ENCODE measurements at places on chromosomes 2 and 18.

DNA sequence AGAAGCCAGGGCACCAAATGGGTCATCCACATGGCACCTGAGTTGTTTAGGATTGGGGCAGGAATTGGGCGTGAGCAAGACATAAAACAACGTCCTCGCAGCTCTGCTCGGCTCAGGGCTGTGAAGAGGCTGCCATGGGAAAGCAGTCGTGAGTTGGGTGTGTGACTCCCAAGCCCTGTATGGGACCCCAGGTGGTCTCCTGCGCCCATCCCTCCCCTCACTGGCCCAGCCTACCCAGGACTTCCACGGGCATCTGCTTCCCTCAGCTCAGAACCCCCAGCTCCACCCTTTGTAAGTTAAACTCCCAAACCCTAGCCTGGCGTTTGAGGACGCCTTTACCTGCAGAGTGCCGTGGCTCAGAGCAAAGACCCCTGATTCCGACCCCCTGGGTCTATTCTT is 23.2 kb upstream of the HPCAL1 start:
- H3K4me3 ChIP-seq, result no peak overlapping the region
- peaks cover 20% of the 10 kb centered on the region for H3K4me1 ChIP-seq
- H3K27me3 ChIP-seq, result no peaks in the 10 kb centered on the region
- no peak overlapping the region for H3K27ac ChIP-seq

- peak; percentile 43 for DNase-seq
- no peak overlapping the region for H3K27ac ChIP-seq
- H3K27me3 ChIP-seq, result no peaks in the 10 kb centered on the region
- no peak overlapping the region for H3K4me3 ChIP-seq
- H3K4me1 ChIP-seq, result peaks cover 4% of the 10 kb centered on the region
- no peaks in the 10 kb centered on the region for H3K36me3 ChIP-seq
Observed at GRCh38 chr18:60044290-60045006, 144.7 kb downstream of the PMAIP1 start.

DNA sequence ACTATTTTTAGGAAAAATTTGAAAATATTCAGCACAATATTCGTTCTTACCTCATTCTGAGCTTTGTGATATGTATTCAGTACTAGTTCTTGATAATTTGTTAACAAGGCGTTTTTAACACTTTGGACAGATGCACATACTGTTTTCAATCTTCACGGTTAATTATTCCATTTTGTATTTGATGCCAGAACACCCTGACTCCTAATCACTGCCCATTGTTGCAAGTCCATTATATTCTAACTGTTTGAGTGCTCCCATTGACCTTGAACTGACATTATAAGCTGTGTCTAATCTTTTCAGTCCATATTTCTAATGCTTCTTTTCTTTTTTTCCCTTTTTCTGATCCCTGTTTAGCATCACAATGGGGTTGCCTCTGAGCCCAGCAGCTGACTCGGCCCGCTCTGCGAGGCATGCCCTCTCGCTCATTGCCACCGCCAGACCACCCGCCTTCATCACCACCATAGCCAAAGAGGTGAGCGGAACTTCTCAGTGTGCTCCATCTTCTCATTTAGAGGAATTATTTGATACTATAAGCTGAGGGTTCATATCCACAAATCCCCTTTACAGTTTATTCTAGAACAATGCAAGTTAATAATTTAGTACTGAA is 211.3 kb upstream of the BOD1L2 start:
- no peak for DNase-seq
- no peak overlapping the region for H3K27ac ChIP-seq
- H3K27me3 ChIP-seq, result no peaks in the 10 kb centered on the region
- no peak overlapping the region for H3K4me3 ChIP-seq
- H3K36me3 ChIP-seq, result no peaks in the 10 kb centered on the region

DNA sequence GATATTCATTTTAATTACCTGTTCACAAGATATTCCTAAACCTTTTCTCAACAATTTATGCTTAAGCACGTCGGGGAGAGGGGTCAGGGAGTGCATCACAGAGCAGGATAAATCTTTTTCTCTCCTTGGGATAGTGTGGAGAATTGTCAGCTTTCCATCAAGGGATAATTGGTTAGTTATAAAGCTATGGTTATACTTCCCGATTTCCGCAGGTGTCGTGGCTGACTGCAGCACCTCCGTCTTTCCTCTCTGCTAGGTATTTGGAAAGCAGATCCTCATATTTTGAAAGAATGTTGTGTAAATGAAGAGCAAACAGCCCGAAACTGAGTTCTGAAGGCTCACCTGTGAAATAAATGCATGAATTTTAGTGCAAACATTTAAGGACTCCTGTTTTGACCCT is 778 bp downstream of the DYNC2LI1 start:
- H3K4me3 ChIP-seq, result peak overlapping the region; percentile 78
- peak overlapping the region; percentile 90 for H3K27ac ChIP-seq
- no peaks in the 10 kb centered on the region for H3K4me1 ChIP-seq
- H3K36me3 ChIP-seq, result peaks cover 1% of the 10 kb centered on the region
- H3K27me3 ChIP-seq, result no peaks in the 10 kb centered on the region

GRCh38 chr2:135657806-135658582 is 83.7 kb upstream of the UBXN4 start:
- no peak overlapping the region for H3K4me3 ChIP-seq
- H3K27ac ChIP-seq, result no peak overlapping the region
- H3K27me3 ChIP-seq, result no peaks in the 10 kb centered on the region
- peaks cover 1% of the 10 kb centered on the region for H3K36me3 ChIP-seq
- no peaks in the 10 kb centered on the region for H3K4me1 ChIP-seq

DNA sequence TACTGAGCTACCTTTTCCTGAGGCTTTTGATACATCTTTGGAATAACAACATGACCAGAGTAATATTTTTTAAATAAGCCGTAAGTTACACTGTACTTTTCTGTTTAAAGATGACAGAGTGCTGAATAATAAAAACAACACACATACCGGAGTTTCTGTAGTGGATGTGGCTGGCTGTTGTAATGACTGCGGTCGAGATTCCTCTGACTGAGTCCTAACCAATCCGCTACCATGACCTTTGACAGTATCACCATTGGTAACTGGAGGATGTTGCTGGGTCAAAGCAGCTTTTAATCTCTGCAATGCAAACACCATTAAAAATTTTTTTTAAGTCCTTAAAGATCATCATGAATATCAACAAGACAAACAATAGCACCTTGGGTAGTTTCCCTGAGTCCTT is 70.7 kb downstream of the ATF2 start:
- peaks cover 9% of the 10 kb centered on the region for H3K4me1 ChIP-seq
- H3K36me3 ChIP-seq, result no peaks in the 10 kb centered on the region
- DNase-seq, result peak; percentile 91
- no peaks in the 10 kb centered on the region for H3K27me3 ChIP-seq
- H3K4me3 ChIP-seq, result no peak overlapping the region
- H3K27ac ChIP-seq, result peak overlapping the region; percentile 73

DNA sequence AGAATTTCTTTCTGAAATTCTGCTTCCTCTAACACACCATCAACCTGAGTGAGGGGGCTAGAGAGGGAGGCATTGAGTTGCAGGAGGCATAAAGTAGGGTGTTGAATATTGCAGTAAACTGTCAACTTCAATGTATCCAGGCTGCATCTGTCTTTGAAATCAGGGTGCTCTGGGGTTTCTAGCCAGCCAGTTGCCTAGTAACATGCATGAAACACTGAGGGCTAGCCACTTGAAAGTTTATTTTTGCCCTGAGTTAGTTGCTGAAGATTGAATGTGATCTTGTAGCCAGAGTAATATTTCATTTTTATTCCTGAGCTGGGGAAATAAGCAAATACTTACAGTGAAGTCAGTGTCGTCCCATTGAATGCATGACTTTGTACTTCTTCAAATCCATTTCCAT is 41.9 kb downstream of the LHCGR start:
- H3K4me3 ChIP-seq, result no peak overlapping the region
- H3K27me3 ChIP-seq, result no peaks in the 10 kb centered on the region
- peaks cover 11% of the 10 kb centered on the region for H3K4me1 ChIP-seq
- peak; percentile 34 for DNase-seq
- H3K27ac ChIP-seq, result no peak overlapping the region
- H3K36me3 ChIP-seq, result no peaks in the 10 kb centered on the region

- no peaks in the 10 kb centered on the region for H3K36me3 ChIP-seq
- H3K27me3 ChIP-seq, result no peaks in the 10 kb centered on the region
- no peak overlapping the region for H3K4me3 ChIP-seq
- peak; percentile 83 for DNase-seq
- no peak overlapping the region for H3K27ac ChIP-seq
Observed at GRCh38 chr18:77191071-77191751, 58.4 kb upstream of the GALR1 start.

GRCh38 chr2:1769703-1770422 is 25.5 kb upstream of the PXDN start:
- H3K27ac ChIP-seq, result no peak overlapping the region
- H3K36me3 ChIP-seq, result no peaks in the 10 kb centered on the region
- no peak overlapping the region for H3K4me3 ChIP-seq
- peak; percentile 72 for DNase-seq
- H3K27me3 ChIP-seq, result peaks cover 3% of the 10 kb centered on the region

DNA sequence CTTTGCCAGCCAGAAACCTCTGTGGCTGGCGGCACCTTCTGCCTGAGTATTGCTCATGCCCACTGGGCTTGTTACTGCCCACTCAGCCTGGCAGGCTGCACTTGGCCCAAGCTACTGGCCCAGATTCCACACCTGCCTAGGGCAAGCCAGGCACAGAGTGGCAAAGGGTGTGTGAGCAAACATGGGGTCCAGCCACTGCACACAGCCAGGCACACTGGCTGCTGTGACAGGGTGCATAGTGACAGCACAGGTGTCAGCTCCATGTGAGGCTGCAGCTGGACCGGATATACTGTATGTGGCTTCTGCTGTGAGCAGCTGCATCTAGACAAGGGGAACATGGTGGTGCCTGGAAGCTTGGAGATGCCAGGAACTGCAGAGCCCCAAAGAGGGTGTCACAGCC is 113.9 kb downstream of the COPS8 start:
- no peak overlapping the region for H3K4me3 ChIP-seq
- no peaks in the 10 kb centered on the region for H3K36me3 ChIP-seq
- peak overlapping the region; percentile 65 for H3K27ac ChIP-seq
- H3K27me3 ChIP-seq, result no peaks in the 10 kb centered on the region
- peaks cover 49% of the 10 kb centered on the region for H3K4me1 ChIP-seq

- no peaks in the 10 kb centered on the region for H3K36me3 ChIP-seq
- H3K27ac ChIP-seq, result no peak overlapping the region
- H3K4me1 ChIP-seq, result no peaks in the 10 kb centered on the region
- H3K27me3 ChIP-seq, result no peaks in the 10 kb centered on the region
- DNase-seq, result peak; percentile 50
Observed at GRCh38 chr2:182642328-182642727, 73.7 kb upstream of the DNAJC10 start.

All from fibroblast of lung (primary cell).